Ureter (tissue), 1 donor: ENCODE measurements at places on chromosomes 11 and 22.

- DNase-seq, result peak; percentile 10
These were observed 35.9 kb downstream of the TCIRG1 start for GRCh38 chr11:68074584-68075352.

- DNase-seq, result no peak
These were observed 47.9 kb upstream of the CCDC188 start for GRCh38 chr22:20198557-20199319.

DNA sequence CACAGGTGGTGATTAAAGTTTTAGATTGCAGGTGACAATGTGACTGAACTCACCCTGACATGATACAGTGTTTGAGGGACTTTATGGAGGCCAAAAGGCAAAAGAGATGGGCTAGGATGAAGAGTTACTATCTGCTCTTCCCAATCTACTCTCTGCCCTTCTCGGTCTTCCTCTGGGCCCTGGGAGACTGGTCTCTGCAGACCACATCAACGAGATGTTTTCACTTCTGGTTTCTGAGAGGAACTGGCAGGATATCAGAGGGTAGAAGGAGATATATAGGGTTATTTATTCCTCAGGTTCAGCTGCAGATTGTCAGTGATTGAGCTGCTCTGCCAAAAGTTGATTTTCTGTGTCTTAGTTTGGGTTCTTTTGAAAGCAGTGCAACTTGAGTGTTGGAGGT, 32.4 kb upstream of the CD44 start:
- DNase-seq, result no peak

DNA sequence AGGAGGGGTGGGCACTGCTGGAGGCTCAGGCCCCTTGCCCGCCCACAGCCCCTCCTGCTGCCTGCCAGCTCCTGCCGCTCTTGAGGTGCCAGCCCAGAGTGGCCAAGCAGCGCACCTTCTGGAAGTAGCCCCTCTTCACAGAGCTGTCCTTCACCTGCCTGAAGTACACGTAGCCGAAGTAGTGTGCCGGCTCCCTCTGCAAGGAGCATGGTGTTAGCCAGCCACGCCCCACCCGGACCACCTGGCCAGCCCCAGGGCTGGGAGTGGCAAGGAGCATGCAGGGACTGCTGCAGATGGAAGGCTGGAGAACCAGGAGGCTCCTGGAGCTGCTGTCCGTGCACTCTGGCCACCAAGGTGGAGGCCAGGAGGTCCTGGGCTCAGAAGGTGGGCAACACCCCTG, 9.6 kb downstream of the DENND6B start:
- no peak for DNase-seq

DNA sequence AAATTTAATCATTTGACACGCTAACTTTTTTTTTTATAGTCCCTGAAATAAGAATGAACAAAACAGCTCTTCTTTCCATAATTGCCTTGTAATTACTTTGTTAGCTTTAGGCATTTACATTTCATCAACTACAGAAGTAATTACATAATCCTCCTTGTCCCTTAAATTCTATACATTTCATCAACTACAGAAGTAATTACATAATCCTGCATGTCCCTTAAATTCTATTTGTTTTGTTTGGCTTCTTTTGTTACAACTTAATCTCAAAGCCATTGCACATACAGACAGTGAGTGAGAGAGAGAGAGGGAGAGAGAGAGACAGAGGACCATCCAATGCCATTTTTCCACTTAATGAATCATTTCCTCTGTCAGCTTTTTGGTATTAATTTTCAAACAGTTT, 873.2 kb downstream of the METTL15 start:
- no peak for DNase-seq

DNA sequence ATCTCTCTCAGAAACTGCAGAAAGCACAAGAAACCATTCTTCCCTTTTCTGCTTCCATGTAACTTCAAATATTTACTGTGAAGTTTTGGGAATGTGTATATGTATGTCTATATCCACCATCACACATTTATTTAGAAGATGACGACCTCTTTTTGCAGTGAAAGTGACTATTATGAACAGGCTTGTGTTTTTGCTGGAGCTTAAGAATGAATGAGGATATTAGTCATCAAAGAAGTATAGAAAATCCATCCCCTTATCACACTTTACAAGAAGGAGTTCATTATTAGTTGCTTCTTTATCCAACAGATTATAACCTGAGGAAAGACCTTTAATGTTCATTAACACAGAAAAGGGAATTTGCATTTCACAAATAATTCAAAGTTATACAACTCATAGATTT, 21.1 kb upstream of the SLC5A12 start:
- DNase-seq, result no peak

DNA sequence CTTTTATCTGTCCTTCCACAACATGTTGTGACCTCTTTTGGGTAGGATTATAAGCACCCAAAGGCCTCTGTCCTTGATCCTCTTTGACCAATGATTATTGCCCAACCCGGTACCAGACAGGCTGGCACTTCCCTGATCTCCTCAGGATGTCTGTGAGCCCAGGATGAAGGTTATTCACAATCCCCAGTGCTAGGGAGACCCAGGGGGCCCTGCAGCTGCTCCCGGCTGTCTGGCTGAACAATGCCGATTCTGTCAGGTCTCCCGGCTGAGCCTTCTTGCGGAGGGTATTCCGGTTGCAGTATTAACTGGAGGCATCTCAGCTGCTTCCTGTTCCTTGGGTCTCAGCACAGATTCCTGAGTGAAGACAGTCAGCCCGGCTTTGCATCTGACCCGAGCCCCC, 71.2 kb upstream of the CDON start:
- DNase-seq, result no peak

- DNase-seq, result no peak
These were observed 10.8 kb downstream of the DRD2 start for GRCh38 chr11:113464416-113464815.

DNA sequence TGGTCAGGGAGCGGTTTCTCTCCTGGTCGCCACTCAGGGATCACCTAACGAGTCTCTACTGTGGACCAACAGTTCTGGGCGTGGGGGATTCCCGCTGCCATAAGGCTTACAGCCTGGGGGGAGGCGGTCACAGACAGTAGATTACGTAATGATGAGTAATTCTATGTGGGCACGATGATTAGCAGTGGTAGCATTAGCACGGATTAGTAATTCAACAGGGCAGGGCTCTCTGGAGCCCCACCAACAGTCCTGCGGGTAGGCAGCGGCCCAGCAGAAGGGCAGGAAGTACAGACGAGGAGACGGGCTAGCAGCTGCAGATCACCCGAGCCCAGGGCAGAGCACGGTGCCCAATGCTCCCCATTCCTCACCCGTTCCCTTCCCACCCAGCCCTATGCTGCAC, 3.6 kb downstream of the SHISAL1 start:
- peak; percentile 51 for DNase-seq

DNA sequence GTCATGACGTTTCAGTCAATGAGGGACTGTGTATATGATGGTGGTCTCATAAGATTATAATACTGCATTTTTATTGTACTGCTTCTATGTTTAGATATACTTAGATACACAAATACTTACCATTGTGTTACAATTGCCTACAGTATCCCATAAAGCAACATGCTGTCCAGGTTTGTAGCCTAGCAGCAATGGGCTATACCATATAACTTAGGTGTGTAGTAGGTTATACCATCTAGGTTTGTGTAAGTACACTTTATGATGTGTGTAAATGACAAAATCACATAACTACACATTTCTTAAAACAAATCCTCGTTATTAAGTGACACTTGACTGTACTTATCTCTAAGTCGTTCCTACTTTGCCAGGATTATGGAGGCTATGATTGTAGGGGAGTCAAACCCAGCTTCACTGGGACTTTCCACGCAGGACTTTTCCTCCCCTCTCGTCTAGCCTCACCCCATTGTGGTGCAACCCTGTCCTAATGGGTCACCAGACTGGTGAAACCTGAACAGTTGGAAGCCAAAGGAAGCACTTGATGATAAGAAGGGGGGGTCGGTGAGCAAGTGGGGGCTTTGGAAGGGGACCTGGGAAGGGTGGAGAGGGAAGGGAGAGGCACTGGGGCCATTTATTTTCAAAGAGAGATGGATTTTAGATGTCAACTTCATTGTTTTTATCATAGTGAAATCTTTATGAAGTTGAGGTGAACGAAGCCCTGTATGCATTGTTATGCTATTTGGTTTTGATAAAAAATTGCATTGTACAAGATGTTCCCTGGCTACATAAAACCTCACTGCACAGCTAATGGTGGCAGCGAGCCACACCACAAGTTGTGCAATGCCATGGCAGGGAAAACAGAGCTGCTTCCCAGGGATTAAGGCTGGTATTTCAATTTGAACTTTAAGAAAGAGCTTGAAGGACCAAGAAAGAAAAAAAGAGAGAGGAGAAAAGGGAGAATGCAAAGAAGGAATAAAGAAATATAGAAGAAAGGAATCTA, 129.1 kb downstream of the EHF start:
- DNase-seq, result peak; percentile 79

DNA sequence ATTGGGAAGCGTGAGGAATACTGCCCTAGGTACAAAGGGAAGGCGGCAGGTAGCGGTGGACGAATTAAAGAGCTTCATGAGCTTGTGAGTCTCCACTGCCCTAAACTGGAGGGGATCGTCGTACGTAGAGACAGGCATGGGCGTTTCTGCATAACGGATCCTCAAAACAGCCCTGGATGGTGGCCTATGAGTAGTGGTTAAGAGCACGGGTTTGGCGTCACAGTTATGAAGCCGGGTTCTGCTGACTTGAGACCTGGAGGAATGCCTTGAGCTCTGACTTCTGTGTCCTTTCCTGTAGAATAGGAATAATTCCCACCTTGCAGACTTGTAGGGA, 335 bp downstream of the TMEM138 start:
- no peak for DNase-seq

GRCh38 chr22:33971561-33971961, 51.3 kb upstream of the LARGE1 start:
- no peak for DNase-seq

GRCh38 chr22:24759765-24760164, 14.8 kb downstream of the PIWIL3 start:
- DNase-seq, result no peak

- DNase-seq, result no peak
These were observed 982.7 kb downstream of the OPCML start for GRCh38 chr11:132549561-132549960.

DNA sequence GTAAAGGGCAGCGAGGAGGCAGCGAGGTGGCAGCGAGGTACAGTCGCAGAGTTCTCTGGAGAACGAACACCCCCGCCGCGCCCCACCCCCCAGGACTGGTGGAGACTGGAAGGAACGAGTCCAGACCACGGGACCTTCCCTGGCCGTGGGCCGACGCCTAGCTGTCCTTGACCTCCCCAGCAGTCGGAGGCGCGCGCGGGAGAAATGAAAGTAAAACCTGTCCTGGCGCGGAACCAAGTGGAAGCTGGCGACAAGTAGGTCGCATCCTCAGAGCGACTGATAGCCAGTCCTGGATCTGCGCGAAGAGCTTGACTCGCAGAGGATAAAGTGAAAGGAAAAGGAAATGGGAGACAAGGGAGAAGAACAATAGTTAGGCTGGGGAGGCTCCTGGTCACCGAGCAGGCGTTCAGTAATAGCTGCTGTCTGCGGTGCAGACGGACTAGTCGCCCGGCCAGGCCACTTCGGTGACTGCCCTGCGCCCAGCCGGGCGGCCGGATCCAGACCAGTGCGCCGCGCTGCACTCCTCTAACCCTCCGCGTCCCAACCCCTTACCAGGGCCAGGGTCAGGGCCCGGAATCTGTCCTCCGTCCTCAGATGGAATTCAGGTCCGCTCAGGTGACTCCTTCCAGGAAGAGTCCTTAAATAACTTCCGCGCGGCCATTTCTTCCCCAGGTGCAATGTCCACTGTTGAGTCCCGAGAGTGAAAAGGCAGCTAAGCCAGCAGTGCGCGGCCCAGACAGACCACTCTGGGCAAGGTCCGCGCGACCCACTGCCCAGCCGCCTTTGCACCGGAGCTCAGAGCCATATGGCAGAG, 1.9 kb upstream of the ADM start:
- peak; percentile 97 for DNase-seq

GRCh38 chr11:115159207-115159606, 345.0 kb downstream of the CADM1 start:
- DNase-seq, result no peak

DNA sequence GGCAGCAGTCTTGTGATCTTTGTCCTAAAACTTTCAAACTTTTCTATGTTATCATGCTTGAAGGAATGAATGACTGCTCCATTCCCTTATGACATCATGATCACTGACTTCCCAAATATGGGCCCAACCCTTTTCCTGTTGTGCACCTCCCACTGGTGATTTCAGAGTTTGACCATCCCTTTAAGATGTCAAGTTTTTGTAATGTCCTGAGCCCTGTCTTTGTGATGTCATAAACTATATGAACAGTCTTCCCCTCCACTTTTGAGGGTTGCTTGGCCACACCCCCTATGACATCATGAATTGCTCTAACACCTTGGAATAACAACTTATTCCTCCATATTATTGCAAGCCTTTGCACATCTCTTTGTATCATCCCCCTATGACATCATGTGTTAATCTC, 16.5 kb upstream of the NUCB2 start:
- no peak for DNase-seq

- DNase-seq, result no peak
These were observed 36.8 kb downstream of the ALG9 start for GRCh38 chr11:111834432-111835163.
